H1 (cell line): ENCODE measurements at places on chromosomes 5 and 9. TPM values are rescaled to one million over a fixed set of nuclear protein-coding genes. Genes with fewer than 3 reads are reported as not detected.

GRCh38 chr5:257148-257547, 14.3 kb upstream of the PDCD6 start:
- no peaks in the 10 kb centered on the region for H3K27me3 ChIP-seq
- no peak overlapping the region for H3K27ac ChIP-seq
- H3K4me3 ChIP-seq = no peak overlapping the region
- H3K36me3 ChIP-seq = peaks cover 43% of the 10 kb centered on the region
- DNase-seq = no peak

DNA sequence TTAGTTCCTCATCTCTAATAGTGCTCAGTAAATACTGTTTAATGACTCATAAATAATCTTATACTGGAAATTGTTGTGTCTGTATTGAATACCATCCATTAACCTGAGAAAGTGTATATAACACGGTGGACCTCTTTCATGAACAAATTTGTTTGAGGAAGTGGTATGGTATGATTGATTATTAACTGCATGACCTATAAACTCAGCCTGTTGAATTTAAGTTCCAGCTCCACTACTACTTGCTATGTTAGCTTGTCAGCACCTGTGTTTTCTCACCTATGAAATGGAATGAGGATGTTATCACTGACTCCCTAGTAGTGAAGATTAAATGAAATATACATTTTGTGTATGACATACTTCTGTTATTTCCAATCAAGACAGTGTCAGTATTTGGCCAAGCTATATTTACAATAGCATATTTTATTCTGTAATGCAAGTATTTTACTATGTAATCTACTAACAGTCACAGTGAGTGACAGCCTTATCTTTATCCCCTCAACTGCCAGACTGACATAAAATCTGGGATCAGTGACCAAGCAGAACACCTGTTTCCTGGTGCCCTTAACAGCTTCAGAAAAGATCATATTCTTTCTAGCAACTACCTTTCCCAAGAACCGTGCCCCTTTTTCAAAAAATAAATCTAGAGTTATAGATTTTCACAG, 77.3 kb upstream of the ITGA1 start:
- no peaks in the 10 kb centered on the region for H3K27me3 ChIP-seq
- no peak overlapping the region for H3K4me3 ChIP-seq
- DNase-seq = no peak
- no peaks in the 10 kb centered on the region for H3K4me1 ChIP-seq
- no peaks in the 10 kb centered on the region for H3K36me3 ChIP-seq

DNA sequence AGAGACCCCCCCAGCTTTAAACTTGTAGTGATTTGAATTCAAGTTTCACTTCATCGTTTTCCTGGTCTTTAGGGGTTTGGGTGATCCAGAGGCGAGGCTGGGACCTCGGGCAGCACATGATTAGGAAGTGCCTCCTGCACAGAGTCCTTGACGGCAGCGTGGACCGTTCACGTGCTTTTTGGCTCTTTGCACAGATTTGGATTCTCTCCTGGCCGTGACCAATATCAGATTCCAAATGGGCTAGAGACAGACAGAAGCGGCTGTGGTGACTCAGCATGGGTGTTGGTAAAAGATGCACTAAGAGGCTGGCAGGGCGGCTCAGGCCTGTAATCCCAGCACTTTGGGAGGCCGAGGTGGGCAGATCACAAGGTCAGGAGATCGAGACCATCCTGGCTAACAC, 117.2 kb upstream of the CACNA1B start:
- H3K27ac ChIP-seq = no peak overlapping the region
- no peak for DNase-seq
- no peaks in the 10 kb centered on the region for H3K4me1 ChIP-seq
- peaks cover 39% of the 10 kb centered on the region for H3K36me3 ChIP-seq
- no peaks in the 10 kb centered on the region for H3K27me3 ChIP-seq
- no peak overlapping the region for H3K4me3 ChIP-seq

- no peaks in the 10 kb centered on the region for H3K27me3 ChIP-seq
- DNase-seq = no peak
- no peak overlapping the region for H3K4me3 ChIP-seq
- peaks cover 1% of the 10 kb centered on the region; the same call in 1 of the 2 replicates for H3K36me3 ChIP-seq
- H3K27ac ChIP-seq = no peak overlapping the region
These were observed 47.8 kb upstream of the RAPGEF6 start for GRCh38 chr5:131682826-131683225.

GRCh38 chr5:83009408-83009807, 67.8 kb downstream of the TMEM167A start:
- no peaks in the 10 kb centered on the region for H3K27me3 ChIP-seq
- no peak for DNase-seq
- H3K4me3 ChIP-seq = no peak overlapping the region
- H3K27ac ChIP-seq = no peak overlapping the region
- H3K4me1 ChIP-seq = peaks cover 4% of the 10 kb centered on the region
- no peaks in the 10 kb centered on the region for H3K36me3 ChIP-seq

DNA sequence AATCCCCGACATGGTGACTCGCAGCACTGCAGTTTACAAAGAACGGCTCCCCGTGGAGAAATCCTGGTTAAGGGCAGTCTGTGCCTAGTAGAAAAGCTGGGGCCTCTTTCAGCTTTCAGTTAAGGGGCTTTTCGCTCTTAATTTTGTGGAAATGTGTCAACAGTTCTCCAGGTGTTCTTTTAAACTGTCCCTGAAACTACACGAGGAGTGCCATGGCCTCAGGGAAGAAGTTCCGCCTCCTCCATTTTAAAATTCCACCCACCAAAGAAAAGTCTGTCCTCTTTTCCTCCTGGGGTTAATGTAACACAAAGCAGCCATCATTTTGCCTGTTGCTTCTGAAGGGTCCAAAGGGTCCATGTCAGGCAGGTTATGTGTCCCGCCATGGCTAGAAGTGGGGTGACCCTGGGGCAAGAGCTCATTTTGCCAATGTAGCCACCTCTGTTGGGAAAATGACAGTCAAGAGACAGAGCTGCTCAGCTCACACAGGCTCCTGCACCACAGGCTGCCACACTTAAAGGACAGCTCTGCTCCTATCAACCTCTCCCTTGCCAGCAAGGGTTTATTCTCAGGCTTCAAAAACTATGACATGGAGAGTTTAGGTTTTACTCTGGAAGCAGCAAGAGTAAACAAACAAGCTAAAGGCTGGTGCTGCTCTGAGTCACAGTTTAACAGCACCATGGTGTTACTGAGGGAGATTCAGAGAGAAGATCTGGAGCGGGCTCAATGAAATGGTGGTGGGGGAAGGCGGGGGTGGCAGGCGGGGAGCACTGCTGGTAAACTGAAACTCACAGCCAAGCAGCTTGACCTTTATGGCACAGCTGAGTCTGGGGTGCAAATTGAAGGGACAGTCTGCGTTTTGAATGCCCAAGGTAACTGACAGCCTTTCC, 3.2 kb downstream of the WHRN start:
- H3K27me3 ChIP-seq = peaks cover 2% of the 10 kb centered on the region
- DNase-seq = peak; percentile 57
- H3K4me1 ChIP-seq = peaks cover 14% of the 10 kb centered on the region
- H3K27ac ChIP-seq = peak overlapping the region; percentile 69; the same call in 1 of the 2 replicates

GRCh38 chr5:113205323-113205722, 228.7 kb downstream of the DCP2 start:
- no peaks in the 10 kb centered on the region for H3K36me3 ChIP-seq
- H3K4me3 ChIP-seq = no peak overlapping the region
- H3K4me1 ChIP-seq = peaks cover 4% of the 10 kb centered on the region
- H3K27me3 ChIP-seq = no peaks in the 10 kb centered on the region

DNA sequence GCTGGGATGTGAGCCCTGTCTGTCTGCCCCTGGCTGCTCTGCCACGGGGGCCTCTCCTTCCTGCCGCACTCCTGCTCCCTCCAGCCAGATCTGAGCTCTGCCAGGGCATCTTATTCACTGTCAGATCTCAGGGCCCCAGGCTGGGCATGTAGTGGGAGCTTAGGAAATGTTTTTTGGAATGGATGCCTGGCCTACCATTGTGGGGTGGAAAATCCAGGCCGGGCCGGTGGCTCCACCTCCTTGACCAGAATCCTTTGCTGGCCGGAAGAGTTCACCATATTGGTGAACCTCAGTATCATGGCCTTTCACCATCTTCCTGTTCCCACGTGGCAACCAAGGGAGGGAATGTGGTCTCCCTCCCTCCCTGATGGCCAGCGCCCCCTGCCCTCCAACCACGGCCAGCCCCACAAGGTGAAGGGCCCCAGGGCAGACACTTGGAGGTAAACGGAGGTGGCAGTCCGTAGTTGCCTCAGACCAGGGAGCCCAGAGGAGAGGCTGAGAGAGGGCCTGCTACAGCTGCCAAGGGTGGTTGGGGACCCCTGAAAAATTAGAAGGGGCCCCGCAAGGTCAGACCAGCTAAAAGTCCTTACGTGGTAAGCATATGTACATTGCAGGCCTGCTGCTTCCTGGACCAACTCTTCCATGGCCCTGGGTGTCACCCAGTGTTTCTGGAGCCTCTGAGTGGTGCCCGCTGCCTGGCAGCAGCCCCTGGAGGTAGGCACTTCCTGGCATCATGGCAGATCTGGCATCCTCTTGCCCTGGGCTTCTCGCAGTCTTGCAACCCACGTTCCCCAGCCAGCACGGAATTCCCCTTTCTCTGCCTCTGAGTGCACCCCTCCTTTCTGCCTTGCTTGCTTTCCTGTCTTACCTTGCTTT, 153.3 kb downstream of the RGS3 start:
- H3K27ac ChIP-seq = no peak overlapping the region
- peaks cover 22% of the 10 kb centered on the region for H3K4me1 ChIP-seq

- no peak overlapping the region for H3K27ac ChIP-seq
- no peaks in the 10 kb centered on the region for H3K36me3 ChIP-seq
- H3K4me1 ChIP-seq = no peaks in the 10 kb centered on the region
- DNase-seq = no peak
These were observed 161.5 kb upstream of the NR4A3 start for GRCh38 chr9:99660191-99660636.

DNA sequence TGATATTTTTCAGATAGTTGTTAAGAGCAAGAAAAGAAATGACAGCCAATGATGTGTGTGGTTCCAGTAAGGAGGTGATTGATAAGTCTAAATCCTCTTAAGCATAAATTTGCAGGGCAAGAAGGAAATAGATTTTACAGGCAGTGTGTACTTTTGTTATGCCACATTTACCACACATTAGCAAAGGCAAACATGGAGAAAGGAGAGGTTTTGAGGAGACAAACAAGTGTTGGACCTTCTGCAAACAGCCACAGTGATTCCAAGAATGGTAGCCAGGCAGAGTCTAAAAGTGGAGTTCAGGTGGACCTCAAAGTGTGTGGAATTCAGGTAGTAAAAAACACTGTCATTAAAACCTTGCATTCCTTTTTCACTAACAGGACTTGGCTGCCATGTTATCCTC, 295.9 kb upstream of the ITGA1 start:
- H3K36me3 ChIP-seq = no peaks in the 10 kb centered on the region
- no peak overlapping the region for H3K4me3 ChIP-seq
- no peak for DNase-seq
- no peak overlapping the region for H3K27ac ChIP-seq
- no peaks in the 10 kb centered on the region for H3K4me1 ChIP-seq
- no peaks in the 10 kb centered on the region for H3K27me3 ChIP-seq

DNA sequence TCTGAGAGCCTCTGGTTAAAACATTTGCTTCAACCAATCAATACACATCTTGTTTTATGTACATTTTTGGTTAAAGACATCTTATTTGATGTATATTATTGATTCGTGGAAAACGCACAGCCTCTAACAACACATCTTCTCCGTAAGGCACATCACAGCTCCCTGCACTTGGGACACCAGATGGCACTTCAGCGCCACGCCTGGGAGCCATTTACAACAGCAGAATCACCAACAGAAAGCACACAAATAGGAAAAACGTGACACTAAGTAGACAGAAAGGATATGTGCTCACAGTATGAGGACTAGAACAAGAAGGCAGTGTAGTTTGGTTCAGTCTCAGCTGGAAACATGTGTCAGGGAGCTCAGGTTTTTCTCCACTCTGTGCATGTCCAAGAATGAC, 199.7 kb downstream of the ROR2 start:
- no peak overlapping the region for H3K4me3 ChIP-seq
- no peak overlapping the region for H3K27ac ChIP-seq
- H3K36me3 ChIP-seq = no peaks in the 10 kb centered on the region
- no peak for DNase-seq
- H3K4me1 ChIP-seq = no peaks in the 10 kb centered on the region
- no peaks in the 10 kb centered on the region for H3K27me3 ChIP-seq

GRCh38 chr9:91362051-91362611, 413 bp upstream of the AUH start:
- no peak overlapping the region for H3K27ac ChIP-seq
- no peak for DNase-seq
- no peaks in the 10 kb centered on the region for H3K36me3 ChIP-seq
- no peaks in the 10 kb centered on the region for H3K27me3 ChIP-seq
- H3K4me3 ChIP-seq = 0 out of 2 replicates have a peak overlapping the region, but pooled peaks have one; percentile 15

DNA sequence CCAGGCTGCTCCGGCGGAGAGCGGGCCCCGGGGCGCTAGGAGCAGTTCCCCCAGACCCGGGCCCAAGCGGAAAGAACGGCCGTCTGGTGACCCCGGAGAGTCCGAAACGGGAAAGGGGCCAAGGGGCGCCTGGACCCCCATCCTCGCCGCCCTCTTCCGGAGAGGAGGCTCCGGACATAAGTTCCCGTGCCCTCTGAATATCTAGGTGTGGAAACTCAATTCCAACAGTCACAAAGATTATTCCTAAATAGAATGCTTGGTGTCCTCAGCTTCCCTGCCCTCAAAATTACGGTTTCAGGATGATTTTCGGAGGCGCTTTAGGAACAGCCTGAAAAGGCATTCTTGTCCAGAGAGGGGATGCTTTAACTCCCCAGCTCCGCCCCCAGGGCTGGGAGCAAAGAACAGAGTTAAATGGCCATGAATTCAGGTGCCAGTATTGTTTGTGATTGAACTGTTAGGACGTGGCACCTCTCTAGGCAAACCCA, 681 bp upstream of the LHFPL2 start:
- peaks cover 15% of the 10 kb centered on the region; the same call in 1 of the 2 replicates for H3K4me1 ChIP-seq
- H3K27me3 ChIP-seq = no peaks in the 10 kb centered on the region
- peak overlapping the region; percentile 76 for H3K4me3 ChIP-seq
- DNase-seq = no peak

DNA sequence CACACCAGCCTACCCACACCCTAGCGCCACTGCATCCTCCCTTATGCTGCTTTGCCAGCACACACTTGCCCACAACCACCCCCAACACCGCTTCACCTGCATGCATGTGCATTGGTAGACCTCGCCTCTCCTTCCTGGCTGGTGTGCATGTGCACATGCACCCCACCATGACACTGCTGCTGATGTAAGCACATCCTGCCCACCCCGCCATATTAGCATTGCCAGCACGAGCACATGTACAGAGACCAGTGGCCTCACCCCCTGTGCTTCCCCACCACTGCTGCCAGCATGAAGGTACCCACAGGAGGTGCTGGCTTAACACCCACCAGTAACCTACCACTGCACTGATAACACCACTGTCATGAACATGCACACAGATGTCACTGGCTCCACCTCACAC, 218.2 kb downstream of the SLCO4C1 start:
- no peak overlapping the region for H3K4me3 ChIP-seq
- no peak for DNase-seq
- peaks cover 4% of the 10 kb centered on the region; the same call in 1 of the 2 replicates for H3K4me1 ChIP-seq
- no peak overlapping the region for H3K27ac ChIP-seq

- H3K27ac ChIP-seq = no peak overlapping the region
- no peaks in the 10 kb centered on the region for H3K4me1 ChIP-seq
- H3K4me3 ChIP-seq = no peak overlapping the region
- no peaks in the 10 kb centered on the region for H3K36me3 ChIP-seq
- H3K27me3 ChIP-seq = no peaks in the 10 kb centered on the region
These were observed 46.6 kb downstream of the S1PR3 start for GRCh38 chr9:89037891-89038290.

The KIF20A gene
- 67.1 and 68.1 TPM in 2 replicates for total RNA-seq

The ZCCHC9 gene
- 28.9 and 33.6 TPM in 2 replicates for total RNA-seq

The IFNA2 gene
- not detected in 2 replicates for total RNA-seq

The ANKRD34B gene
- 5.3 and 6.3 TPM in 2 replicates for total RNA-seq

The PNPLA7 gene
- total RNA-seq = 0.47 and 0.57 TPM in 2 replicates
